ENCODE measurements at places on chromosomes 3 and 15.

DNA sequence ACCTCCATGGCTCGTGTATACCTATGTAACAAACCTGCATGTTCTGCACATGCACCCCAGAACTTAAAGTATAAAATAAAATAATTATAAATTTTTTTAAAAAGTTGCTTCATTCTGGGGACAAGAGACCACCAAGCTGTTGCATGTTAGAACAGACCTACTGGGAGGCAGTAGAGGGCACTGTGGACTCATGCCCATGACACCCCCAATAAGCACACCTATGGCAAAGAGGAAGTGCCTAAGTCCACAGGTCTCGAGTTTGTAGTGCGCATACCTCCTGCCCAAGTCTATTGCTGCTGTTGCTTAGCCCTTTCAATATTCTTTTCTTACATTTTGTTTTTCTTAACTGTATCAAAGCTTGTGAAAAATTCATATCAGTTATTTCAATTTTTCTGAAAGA lies 267.9 kb upstream of the THBS1 start:
- DNase-seq: peak; percentile 62

DNA sequence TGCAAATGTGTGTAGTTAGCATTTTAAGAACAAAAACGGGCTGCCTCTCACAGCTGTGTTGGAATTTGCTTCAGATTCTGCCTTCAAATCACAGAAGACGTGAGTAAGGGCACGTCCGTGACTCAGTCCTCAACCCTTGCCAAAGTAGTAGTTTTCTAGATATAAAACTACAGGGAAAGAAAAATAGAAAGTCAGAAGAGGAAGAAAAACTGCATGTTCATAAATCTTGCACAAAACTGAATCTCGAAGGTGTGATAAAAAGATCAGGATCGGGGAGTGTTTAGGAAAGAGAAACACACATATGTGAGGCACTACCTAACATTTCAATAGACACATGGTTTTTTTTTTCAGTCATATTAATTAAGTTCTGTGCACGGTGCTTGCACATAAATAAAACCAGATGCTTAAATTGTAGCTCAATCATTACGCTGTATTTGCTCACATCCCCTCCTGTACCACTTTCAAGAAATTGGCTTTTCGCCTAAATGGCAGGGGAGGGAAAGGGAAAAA lies 71.7 kb downstream of the P3H2 start:
- no peak for DNase-seq

GRCh38 chr15:88621789-88622604 lies 857 bp downstream of the AEN start:
- peak; percentile 85 for DNase-seq

DNA sequence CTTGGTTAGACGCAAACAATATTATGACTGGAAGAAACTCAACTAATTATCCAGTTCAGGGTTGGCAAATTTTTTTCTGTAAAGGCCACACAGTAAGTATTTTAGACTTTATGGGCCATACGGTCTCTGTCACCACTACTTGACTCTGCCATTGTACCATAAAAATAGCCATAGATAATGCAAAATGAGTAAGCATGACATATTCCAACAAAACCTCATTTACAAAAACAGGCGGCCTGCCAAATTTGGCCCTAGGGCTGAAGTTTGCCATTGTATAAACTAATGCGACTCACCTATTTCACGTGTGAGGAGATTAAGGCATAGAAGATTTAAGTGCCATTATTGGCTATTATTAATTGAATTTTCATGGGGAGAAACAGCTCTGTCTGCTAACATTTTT lies 116.8 kb upstream of the CNTN6 start:
- DNase-seq: no peak

- peak; percentile 56 for DNase-seq
Observed at GRCh38 chr15:101489237-101489598, 289 bp downstream of the PCSK6 start.
